Nucleus accumbens (tissue), 56 donors: ENCODE measurements at places on chromosomes 16 and 17.

- DNase-seq = no peak
These were observed 6.6 kb downstream of the PRAC1 start for GRCh38 chr17:48715496-48716399.

- no peak for DNase-seq
These were observed 227.5 kb downstream of the SPECC1 start for GRCh38 chr17:20236578-20237227.

- DNase-seq = no peak
These were observed 354.1 kb downstream of the SOX9 start for GRCh38 chr17:72474719-72475477.

DNA sequence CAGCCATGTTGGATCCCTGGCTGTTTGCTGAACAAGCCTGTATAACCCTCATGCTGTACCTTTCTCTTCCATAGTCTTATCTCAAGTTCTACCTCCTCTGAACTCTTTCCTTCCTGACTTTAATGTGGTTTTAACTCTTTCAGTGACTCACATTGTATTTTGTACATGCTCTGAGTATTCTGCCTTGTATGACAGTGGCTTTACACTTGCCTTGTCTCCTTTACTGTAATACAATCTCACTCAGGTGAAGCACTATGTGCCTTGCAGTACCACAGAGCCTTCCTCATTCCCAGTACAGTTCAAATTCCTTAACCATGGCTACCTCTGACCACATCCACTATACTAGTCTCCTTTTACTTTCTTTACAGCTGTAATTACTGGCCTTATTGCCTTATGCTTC lies 14.1 kb downstream of the PSMD11 start:
- DNase-seq = no peak

- DNase-seq = peak; percentile 42
These were observed 78.8 kb downstream of the WIPI1 start for GRCh38 chr17:68378268-68379176.

GRCh38 chr16:50769-51591 lies 2.4 kb downstream of the POLR3K start:
- no peak for DNase-seq

- peak; percentile 4 for DNase-seq
These were observed 76.5 kb downstream of the GPRC5B start for GRCh38 chr16:19808061-19808641.

DNA sequence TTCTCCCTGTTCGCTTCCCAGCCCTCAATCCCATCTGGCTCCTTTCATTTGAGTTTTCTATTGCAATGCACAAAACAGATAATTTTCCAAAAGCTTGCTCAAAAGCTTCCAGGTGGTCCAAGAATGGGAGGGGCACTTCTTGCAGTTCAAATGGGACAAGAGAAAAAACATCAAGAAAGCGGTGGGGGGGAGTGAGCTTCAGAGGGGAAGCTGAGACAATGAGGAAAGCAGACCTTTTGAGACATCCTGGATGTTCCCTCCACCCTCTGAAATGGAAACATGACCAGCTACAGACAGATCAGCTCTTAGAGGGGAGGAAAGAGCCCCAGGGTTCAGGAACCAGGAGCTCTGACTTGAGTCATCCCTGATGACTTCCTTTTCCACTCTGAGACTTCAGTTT lies 368.2 kb downstream of the SLC39A11 start:
- DNase-seq = no peak

DNA sequence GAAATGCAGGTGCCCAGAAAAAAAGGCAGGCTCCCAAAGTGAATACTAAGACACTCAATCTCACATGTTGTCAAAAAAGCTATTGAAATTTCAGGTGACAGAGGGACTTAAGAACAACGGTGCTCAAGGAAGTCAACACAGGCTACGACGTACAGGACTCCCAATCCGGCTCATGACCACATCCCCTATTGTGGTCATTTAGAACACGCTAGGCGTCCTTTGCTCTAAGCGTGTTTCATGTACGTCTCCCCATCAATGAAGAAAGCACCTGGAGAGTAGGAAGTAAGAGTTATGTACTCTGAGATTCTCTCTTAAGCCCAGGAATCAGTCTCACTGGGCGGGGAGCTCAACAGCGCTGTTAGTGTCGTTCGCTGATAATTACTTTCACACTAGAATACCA lies 94.1 kb downstream of the MRM3 start:
- DNase-seq = no peak

- DNase-seq = no peak
These were observed 4.6 kb upstream of the GAN start for GRCh38 chr16:81310045-81310644.

DNA sequence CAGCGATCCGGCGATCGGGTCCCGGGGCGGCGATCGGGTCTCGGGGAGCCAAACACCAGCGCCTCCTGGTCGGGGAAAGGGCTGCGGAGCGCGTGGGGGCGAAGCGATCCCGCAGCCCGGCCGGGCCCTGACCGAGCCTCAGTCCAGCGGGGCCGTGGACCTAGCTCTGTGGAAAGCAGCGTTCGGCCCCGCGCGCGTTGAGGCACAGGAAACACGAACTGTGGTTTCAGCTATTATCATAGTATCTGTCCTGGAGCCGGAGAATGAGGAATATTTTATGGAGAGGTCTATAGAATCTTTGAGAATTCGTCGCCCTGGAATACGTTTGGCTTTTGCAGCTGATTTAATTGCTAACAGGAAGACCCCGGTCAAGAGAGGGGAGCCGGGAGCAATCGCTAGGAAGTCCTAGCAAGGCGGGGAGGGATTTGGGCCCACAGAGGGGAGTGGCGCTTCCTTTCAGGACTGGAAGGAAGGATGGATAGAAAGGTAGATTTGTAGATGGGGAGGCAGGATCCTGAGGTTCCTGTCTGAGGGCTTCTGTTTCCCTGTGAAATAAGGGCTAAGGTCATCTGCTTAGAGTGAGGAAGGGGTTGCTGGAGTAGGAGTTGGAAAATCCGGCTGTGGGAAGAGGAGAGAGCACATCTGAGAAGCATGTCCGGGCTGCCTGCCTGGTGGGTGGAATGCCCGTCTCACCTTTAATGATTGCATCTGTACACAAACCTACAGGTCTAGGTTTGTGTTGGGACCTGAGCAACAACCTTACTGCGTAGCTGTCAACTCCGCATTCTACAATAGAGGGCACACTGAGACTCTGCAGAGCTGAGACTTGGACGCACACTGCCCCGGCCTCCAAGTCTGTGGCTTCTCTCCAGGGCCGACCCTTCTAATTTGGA lies 770 bp downstream of the CCNF start:
- no peak for DNase-seq

DNA sequence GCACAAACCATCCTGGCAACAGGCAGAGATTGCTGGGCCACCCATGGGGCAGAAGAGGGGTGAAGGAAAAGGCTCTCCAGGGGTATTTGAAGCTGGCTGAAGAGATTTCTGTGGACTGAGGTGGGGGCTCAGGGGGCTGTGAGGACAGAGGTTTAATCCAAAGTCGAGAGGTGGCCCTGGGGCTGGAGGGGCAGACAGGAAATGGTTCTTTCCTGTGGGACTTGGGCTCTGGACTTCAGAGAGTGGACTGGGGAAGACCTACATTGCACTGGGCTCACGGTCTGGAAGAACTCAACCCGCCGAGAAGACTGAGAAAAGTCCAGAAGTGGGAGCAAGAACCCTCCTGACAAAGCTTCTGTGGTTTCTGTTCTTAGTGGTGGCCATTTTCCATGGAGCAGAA lies 2.9 kb downstream of the CCDC42 start:
- no peak for DNase-seq

DNA sequence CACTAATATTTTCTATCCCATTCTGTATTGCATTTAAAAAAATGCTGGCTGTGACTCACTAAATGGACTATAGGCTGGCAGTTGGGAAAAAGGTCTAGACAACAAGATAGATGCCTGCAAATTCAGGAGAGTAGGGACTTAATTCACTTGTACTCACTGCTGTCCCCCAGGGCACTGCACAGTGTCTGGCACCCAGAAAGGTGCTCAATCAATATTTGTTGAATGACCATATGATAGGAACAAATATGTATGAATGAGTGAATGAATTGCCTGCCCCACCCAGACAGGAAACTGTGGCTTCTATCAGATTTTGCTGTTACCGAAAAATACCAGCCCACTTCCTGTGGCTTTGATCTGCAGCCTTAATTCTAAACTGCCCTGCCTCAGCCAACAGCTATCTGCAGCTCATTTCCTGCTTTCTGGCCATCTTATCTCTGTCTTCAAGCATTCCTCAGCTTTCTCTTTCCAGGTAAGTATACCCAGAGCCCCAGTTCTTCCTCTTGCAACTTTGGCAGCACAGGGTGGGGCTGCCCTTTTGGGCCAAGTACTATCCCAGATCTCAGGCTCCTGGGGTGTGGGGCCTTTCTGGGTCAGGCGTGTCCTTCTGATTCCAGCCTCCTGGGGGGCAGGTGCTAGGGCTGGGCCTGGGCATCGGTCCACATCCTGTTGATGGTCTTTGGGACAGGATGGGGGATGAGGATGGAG lies 15.3 kb upstream of the TNS4 start:
- no peak for DNase-seq

- no peak for DNase-seq
These were observed 317.9 kb upstream of the RBFOX1 start for GRCh38 chr16:7014756-7015155.

DNA sequence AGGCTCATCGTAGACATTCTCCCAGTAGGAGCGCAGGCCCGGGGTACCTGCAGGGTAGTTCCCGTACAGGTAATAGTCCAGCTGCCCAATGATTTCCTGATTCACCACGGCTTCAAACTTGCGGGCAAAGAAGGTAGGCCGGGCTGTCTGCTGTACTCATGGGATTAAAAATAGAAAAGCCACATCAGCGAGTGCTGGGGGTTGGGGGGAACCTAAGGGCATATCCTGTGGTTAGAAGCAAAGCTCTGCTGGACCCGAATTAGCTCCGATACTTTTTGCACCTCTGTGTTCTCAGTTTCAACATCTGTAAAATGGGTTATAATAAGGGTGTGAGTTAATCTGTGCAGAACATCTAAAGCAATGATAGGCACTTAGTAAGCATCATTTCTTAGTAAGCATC lies 336.2 kb downstream of the XYLT1 start:
- DNase-seq = no peak

DNA sequence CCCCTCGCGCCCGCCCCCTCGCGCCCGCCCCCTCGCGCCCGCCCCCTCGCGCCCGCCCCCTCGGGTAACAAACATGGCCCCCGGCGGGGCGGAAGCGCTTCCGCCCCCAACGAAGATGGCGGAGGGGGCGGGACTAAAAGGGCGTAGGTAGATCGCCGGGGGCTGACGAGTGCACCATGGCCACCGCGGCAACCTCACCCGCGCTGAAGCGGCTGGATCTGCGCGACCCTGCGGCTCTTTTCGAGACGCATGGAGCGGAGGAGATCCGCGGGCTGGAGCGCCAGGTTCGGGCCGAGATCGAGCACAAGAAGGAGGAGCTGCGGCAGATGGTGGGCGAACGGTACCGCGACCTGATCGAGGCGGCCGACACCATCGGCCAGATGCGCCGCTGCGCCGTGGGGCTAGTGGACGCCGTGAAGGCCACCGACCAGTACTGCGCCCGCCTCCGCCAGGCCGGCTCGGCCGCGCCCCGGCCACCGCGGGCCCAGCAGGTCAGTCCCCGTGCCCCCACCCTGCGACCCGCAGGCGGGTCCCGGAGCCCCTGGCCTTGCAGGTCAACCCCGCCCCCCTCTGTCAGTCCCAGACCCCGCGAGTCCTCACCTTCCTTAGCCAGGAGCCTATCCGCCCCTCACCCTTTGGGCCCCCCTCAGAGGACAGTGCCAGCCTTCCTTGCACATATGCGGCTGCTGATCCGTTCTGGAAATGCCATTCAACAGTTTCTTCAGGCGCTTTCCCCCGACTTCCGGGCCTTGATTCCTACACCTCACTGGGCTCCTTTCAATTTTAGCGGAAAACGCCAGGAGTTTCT lies at the start of gene COG1:
Gene COG1 (plus strand): TSS at position 162 of the 808 bp plus-strand sequence. CDS start 15 bp downstream, at position 177.
- peak; percentile 42 for DNase-seq

GRCh38 chr17:82648742-82649331 lies 593 bp upstream of the WDR45B start:
- no peak for DNase-seq

GRCh38 chr17:58536542-58536941 lies 22.1 kb upstream of the MTMR4 start:
- no peak for DNase-seq

GRCh38 chr17:77690271-77691161 lies 268.0 kb upstream of the TNRC6C start:
- DNase-seq = no peak

DNA sequence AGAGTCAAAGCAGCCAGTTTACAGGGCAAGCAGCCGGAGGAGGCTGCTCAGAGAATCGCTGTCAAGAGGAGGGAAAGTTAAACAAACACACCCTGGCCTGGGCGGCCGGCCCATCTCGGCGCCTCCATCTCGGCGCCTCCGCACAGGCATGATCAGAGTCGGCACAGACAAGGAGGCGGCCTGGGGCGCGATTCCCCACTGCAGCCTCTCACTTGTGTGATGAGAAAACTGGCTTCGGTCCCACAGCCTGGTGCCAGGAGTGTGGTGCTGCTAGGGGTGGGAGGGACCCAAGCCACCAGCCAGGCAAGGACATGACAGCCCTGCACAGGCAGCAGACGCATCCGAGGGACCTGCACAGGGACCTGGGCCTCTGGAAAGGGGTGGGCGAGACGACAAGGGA lies 17.7 kb downstream of the SLC38A10 start:
- no peak for DNase-seq

- no peak for DNase-seq
These were observed 73.1 kb downstream of the CDH13 start for GRCh38 chr16:82699711-82700495.

DNA sequence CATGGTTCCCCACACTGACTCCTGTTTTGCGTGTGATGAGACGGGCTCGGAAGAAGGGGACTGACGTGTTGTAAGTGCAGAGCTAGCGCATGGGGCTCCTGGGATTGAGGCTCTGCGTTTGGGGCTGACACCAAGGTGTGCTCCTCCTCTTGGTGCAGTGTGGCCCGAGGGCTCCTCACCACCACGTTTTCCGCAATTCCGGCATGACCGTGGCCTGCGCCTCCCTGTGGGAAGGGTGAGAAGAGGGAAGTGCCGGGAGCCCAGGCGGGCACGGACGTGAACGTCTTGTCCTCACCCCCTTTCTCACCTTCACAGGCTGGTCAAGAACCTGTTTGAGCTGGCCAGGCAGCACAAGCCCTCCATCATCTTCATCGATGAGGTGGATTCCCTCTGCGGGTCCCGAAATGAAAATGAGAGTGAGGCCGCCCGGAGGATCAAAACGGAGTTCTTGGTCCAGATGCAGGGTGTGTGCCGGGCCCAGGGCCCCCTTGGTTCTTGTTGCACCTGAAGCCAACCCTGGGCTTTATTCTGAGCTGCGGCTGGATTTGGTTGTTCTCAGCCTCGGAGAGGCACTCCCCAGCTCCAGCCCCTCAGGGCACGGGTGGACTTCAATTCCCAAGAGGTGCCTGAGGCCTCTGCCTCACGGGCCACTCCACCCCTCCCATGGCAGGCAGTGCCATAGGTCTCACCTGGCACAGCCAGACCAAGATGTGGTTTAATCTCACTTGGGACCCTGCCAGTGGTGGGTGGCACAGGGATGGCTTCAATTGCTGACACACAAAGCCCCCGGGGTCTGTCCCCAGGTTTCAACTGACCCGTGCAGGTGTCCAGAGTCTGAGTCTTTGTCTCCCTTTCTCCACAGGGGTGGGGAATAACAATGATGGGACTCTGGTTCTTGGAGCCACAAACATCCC lies 8.9 kb downstream of the VPS4A start:
- no peak for DNase-seq

- DNase-seq = no peak
These were observed 30.7 kb downstream of the CFAP20 start for GRCh38 chr16:58098207-58099096.
